ENCODE measurements at places on chromosomes 3 and 15.

GRCh38 chr15:51119120-51119519, 24.4 kb upstream of the TNFAIP8L3 start:
- DNase-seq = no peak

GRCh38 chr15:67003586-67003985, 61.8 kb upstream of the SMAD3 start:
- DNase-seq = no peak

DNA sequence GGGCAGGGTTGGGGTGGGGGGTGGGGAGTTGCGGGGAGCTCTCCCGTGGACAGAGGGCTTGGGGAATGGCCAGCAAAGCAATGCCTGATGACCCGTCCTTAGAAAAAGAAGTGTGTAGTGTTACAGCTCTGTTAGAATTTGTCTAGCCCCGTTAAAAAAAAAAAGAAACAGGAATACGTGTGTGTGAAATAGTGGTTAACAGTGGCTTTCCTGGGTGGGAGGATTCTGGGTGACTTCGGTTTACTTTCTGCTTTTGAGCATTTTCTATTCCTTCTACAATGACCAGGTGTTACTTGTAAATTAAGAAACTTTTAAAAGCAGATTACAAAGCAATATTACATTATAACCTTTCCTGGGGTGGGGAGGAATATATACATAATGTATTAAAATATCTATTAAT, 25.0 kb downstream of the H1-8 start:
- no peak for DNase-seq

DNA sequence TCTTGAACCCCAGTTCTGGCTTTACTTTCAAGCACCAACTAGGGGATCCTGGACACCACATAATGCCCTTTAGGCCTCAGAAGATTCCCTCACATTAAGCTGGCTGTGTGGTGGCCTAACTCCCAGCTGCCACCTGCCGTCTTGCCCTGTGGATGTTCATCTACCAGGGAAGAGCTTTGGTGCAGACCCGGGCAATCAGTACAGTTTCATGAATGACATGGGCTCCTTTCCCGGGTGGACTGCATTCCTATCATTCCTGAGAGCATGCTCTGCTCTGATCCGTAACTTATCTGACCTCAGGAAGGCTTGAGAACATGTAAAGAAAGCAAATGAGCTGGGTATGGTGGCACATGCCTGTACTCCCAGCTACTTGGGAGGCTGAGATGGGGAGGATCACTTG, 50.0 kb upstream of the GSK3B start:
- DNase-seq = no peak

DNA sequence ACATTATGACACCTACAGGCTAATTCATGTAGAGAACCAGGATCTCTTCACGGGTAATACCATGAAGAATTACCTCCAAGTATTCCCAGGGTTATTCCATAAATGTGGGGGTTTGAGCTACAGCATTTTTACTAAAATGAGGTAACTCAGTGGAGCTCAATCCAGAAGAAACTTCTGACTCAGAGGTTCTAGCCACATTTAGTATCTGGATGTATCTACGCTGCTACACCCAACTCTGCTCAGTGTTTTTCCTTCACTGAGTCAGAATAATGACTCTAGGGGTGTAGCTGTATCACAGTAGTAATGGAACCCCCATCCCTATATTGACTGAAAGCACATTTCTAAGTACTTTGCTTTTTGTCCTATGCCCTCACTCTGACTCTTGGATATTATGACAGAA, 52.4 kb downstream of the COPS2 start:
- no peak for DNase-seq

GRCh38 chr3:41288785-41289184, 89.5 kb downstream of the CTNNB1 start:
- DNase-seq = no peak

DNA sequence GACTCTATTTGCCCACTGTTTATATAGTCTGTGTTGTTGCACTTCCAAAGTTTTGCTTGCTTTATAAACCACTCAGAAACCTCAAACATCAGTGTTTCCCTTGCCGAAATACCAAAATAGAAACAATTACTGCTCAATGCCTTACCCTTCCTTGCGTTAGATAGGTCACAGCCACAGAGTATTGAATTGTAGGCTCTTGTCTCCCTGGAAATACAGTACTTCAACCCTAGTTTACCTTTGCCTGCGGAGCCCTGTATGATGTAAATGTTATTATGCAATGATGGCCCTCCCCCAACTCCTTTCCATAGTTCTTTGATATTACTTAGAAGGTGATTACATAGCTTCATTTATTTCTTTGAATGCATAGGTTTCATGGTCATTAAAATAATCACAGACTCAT, 44.2 kb downstream of the SOX2 start:
- DNase-seq = no peak

- no peak for DNase-seq
These were observed 14.7 kb upstream of the DLL4 start for GRCh38 chr15:40914486-40914885.

- DNase-seq = no peak
These were observed 141.8 kb upstream of the NECTIN3 start for GRCh38 chr3:110929816-110930215.

GRCh38 chr3:160001148-160001760, 12.6 kb downstream of the IL12A start:
- no peak for DNase-seq

GRCh38 chr3:84943379-84943778, 15.4 kb upstream of the CADM2 start:
- no peak for DNase-seq

DNA sequence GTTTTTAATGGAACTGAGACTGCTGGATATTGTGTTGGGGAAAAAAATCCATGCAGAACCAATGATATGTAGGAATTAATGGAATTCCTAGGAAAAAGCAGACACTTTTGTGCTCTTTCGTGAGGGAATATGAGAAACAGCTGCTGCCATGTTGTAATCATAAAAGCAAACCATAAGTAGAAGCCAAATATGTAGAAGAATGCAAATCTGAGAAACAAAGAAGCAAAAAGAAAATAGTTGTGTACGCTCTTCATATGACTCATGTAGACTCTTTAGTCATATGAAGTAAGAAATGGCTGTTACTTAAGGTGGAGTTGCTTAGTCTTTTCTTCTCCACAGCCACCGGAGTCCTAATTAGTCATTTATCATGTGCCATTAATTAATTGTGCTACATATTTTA, 298.6 kb upstream of the ZNF717 start:
- no peak for DNase-seq

GRCh38 chr3:13621381-13622221, 72.7 kb downstream of the FBLN2 start:
- no peak for DNase-seq

GRCh38 chr3:3189102-3189727, 9.7 kb upstream of the CRBN start:
- no peak for DNase-seq

GRCh38 chr3:136783708-136784191, 31.6 kb upstream of the STAG1 start:
- no peak for DNase-seq

DNA sequence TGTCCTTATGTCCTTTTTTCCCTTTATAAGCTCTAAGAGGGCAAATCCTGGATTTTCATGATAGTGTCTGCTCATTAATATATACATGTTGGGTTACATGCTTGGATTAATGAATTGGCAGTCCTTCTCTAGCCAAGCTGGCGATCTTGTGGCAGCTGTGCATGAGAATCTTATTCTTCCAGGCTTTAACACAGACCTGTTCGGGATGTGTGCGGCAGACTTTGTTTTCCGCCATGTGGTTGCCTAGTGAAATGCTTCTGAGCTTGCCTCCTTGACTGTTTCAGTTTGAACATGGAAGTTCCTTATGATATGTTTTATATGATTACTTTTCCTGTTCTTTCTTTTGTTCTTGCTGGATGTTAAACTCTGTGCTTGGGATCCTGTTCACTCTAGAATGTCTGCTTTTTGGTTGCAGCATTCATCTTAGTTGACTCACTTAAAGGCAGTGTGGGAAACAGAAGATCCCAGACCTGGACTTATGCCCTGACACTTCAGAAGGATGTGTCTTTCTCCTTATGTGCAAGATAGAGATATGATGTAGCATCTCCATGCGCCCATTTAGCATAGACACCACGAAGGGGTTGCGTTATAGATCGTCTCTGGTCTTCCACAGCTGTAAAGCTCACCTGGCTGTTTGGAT, 7.2 kb downstream of the CHCHD6 start:
- no peak for DNase-seq

DNA sequence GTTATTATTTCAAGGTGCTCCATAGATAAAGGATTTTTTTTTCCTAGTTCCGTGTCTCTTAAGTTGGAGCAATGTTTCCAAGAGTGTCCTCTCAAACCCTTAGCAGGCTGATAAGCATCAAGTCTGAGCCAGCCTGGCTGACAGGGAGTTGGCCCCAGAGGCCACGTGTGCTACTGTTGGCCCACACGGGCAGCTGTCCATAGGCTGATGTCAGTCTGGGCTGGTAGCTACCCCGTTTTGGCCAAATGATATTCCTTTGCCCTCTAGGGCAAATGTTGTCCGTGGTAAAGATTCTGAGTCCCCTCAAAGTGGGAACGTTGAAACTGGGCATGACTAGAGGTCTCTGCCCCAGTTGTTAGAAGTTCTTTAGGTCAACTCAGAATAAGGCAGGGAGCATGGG, 99.4 kb downstream of the FLNB start:
- no peak for DNase-seq

DNA sequence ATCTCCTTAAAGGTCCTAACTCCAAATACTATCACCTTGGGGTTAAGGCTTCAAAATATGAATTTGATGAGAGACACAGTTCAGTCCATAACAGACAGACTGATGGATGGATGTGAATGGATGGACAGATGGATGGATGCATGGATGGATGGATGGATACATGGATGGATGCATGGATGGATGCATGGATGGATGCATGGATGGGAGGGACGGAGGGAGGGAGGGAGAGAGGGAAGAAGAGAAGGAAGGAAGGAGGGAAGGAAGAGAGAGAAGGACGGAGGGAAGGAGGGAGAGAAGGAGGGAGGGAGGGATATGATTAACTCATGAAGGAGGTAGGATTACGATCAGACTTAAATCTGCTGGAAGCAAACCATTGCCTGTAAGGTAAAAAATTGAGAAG, 192.4 kb downstream of the LRRN1 start:
- DNase-seq = no peak

DNA sequence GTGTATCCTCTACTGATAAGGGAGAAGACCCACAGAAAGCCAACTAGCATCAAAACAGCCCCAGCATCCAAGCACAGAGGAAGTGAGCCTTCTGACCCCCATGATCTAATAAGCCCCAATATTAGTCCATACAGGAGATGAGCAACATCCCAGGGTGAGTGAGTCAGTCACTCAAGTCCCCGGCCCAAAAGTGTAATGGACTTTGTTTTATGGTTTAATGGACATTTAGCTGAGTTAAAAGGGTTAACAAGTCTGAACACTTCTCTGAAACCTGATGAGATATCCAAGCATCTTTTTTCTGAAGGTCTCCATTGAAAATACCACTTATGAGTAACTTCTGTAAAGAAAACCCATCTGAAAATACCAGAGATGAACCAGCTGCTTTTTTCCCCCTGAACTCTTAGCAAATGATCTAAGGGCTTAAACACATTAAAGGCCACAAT, 115.6 kb downstream of the GREM1 start:
- no peak for DNase-seq

DNA sequence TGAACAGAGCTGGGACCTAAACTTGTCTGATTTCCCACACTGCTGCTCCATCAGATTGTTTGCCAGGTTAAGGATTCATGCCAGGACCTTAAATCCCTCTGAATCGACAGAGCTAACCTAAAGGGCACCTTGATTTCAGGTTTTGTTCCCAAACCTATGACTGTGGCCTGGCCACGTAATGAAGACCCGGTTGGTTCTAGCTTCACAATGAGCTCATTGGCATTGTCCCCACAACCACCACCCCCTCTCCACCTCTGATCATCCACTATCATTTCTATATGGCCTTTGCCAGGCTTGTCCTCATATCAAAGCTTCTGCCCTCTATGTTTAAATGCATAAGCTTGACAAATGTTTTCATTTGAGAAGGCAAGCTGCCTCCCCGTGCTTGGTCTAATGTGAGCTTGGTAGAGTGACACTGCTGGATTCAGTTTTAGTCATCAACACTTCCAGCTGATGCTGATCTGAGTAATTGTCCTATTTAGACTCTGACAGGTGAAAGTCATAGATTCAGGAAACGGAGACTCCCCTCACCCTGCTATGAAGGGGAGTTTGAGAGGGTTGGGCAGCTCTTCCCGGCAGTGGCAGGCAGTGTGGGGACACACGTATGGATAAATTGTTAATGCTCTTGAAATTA, 407.1 kb upstream of the CFAP20DC start:
- no peak for DNase-seq

DNA sequence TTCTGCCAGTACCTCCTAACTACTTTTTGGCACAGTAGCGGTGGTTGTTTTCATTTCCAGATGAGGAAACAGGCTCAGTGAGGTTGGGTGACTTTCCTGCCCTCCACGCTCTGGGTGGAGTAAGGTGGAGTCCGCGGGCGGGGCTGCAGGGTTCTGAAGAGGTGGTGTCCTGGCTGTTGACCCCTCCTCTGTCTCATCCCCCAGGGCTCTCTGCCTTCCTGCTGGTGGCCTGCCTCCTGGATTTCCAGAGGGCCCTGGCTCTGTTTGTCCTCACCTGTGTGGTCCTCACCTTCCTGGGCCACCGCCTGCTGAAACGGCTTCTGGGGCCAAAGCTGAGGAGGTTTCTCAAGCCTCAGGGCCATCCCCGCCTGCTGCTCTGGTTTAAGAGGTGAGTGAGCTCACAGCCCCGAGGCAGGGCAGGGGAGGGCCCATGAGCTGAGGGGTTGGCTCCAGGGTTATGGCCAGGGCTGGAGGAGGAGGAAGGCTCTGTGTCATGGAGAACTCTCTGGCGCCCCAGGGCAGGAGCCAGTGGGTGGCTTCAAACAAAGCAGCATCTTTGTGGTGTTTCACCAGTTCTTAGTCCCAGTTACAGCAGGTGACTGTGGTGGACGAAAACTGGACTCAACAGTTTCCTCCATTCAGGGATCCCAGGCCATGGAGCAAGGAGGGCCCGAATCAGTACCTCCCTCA, 10.4 kb downstream of the SLC28A1 start:
- no peak for DNase-seq

- no peak for DNase-seq
These were observed 1.3 kb downstream of the ADAMTSL3 start for GRCh38 chr15:83655237-83655616.
